Tracheal epithelial cell (primary cell): ENCODE measurements at places on chromosomes 3 and 15. TPM values are rescaled to one million over a fixed set of nuclear protein-coding genes. Genes with fewer than 3 reads are reported as not detected.

The TYRO3 gene
- 4.8 and 5.5 TPM in 2 replicates for total RNA-seq

The STRIT1 gene
- total RNA-seq = not detected in 2 replicates

The NCEH1 gene
- 10.9 and 20.7 TPM in 2 replicates for total RNA-seq

The ARNT2 gene
- total RNA-seq = 0.21 and 0.72 TPM in 2 replicates

The CCDC39 gene
- total RNA-seq = not detected in 2 replicates

The PTX3 gene
- total RNA-seq = 0.85 and 5.8 TPM in 2 replicates

The TM4SF4 gene
- total RNA-seq = not detected in 2 replicates

The PLIN1 gene
- 0.24 TPM in 1 of 2 replicates, not detected in the other for total RNA-seq

The ATP10A gene
- 0.21 and 6.0 TPM in 2 replicates for total RNA-seq

The SAMD7 gene
- not detected in 2 replicates for total RNA-seq
